ENCODE measurements at places on chromosomes 12 and 14.

DNA sequence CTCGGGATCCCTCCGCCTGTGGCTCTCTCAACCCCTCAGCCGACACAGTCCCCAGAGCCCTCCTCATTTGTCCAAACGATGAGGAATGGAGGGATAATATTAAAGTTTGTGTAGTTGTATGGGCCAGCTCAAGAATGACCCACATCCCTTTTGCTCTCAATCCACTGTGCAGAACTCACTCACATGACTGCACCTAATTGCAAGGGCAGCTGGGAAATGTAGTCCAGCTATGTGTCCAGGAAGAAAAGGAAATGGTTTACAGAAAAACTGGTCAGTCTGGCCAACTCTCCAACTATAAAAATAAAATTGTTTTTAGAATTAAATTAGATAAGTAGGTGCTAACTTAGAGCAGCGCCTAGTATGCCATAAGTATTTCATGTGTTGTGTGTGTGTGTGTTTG is 66.6 kb downstream of the GALNT8 start:
- no peak for DNase-seq

DNA sequence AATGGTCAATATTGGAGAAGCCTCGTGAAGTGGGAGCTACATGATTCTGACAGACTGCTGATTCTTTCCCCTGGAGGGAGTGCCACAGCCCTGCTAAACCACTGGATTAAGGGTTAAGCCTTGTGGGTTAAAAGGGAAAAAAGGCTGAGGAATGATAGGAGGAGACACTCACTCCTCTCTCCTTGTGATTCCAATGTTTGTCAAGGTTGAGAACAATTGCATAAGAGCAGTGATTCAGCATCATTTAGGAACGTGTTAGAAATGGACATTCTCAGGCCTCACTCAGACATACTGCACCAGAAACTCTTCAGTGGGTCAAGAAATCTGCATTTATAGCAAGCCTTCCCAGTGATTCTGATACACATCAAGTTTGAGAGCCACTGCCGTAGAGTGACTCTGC is 87.8 kb upstream of the GZMB start:
- no peak for DNase-seq

- DNase-seq = peak; percentile 68
These were observed 10.3 kb downstream of the EXOC3L4 start for GRCh38 chr14:103104654-103105452.

DNA sequence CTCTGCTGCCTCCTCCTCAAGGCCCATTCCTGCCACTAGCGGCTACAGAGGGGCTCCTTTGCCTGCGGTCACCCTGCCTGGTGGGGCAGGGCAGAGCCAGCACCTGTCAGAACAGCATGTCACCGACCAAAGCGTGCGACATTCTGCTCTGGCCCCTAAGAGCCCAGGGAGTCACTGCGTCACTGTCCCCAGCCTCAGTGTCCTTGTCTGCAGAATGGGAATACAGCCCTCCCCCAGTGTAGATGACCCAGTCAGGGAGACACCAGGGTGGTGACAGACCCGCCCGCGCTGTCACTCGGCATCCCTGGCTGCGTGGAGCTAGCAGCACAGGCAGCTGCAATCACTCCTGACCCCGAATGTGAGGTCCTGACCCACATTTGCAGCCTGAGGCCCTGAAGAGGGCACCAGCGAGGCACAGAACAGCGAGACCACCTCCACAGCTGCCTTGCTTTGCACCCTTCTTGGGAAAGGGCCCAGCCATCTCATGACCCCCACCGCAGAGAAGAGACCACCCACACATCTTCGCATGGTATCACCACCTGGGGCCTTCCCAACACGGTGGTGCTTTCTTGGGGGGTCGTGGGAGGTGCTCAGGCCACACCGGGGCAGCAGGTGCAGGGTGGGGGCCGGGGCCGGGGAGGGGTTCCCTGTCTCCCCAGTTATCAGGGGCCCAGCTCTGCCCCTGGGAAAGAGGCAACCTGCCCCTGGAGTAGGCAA is 2.5 kb downstream of the AHNAK2 start:
- no peak for DNase-seq

DNA sequence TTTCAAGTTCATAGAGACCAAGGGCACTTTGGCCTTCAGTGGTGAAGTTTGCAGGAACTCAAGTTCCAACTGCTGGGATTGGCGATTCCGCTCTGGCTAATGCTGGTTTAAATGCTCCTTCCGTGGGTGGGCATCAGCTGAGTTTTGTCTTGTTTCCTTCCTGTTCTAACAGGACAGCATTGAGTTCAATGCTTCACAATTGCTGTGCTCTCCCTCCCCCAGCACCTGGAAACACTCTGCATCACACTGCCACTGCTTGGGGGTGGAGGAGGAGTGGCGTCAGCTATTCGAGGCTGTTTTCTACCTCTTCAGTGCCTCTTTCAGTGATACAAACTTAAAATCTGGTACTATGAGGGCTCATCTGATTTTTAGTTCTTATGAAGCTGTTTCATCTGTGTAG is 634.9 kb downstream of the FSCB start:
- DNase-seq = no peak

- DNase-seq = no peak
These were observed 31.6 kb downstream of the PPP1R36 start for GRCh38 chr14:64581363-64581762.

GRCh38 chr14:77124345-77125280 is 17.0 kb downstream of the ZDHHC22 start:
- peak; percentile 58 for DNase-seq

DNA sequence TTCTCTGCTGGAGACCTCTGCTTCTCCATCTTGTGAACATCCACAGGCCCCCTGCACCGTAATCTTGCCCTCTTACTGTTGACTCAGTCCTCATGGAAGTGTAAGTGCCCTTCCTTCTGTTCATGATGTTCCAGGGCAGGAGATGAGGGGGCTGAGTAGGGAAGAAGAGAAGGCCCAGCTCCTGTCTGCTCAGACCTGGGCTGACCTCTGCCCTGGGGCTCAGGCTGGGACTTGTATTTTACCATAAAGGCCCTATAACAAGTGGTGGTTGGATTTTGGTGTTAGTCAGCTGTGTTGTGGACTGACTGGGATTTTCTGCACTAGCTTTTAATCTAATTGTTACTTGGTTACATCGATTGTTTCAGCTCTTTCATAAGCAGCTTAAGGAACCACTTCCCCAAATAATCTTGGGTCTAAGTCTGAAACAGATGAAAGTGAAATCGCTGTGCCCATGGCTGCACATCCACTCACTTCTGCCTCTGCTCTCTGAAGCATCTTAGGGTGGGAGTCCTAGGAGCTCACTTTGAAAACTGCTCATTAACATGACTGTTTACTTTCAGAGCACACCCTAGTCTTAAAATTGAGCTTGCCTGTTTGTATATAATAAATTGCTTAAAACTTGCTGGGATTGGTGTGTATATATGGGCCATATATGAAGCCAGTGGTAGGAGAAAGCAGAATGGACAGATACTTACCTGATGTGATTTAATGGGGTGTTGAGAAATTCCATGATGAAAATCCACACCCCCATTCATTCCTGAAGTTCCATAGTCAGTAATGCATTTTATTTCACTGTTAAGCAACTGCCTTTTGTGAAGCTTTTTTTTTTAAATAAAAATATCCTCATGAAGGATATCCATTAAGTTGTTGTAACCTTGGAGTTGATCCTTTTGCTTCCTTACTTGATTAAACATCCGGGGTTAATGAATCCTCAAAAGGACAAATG is 17.7 kb downstream of the C12orf71 start:
- DNase-seq = no peak

GRCh38 chr14:100381395-100382105 is 58.4 kb downstream of the SLC25A47 start:
- DNase-seq = no peak

GRCh38 chr14:24948261-24948847 is 101.6 kb downstream of the STXBP6 start:
- DNase-seq = no peak

DNA sequence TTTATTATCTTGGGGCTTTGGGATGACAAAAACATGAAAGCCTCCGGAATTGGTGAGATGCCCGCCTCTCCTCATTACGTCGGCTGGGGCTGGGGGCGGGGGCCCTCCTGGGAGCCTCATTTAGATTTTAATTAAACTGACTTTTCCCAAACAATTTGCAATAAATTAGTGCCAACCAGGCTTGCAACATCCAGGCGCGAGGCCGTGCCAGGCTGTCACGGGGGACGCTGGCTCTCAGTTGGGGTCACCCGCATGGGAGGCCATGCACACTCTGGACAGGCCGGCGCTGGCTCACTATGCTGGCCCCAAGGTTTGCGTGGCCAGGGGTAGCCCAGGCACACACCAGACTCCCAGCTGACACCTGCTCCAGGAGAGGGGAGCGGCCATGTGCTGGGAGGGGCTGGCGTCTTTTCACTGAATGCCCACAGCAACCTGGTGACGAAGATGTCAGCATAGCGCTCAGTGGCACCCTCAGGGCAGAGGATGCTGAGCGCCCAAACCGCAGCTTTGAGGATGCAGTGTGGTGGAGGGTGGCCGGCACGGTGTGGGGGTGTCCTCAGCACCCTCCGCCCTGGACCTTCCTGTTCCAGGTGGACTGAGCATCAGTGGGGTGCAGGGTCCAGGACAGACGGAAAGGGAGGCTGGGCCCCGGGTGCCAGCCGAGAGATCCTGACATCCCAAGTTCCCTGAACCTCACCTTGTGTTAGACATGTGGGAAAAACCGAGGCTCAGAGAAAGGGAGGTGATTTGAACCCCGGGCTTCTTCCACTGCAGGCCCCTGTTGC is 190.8 kb upstream of the C14orf180 start:
- peak; percentile 37 for DNase-seq

- DNase-seq = peak; percentile 46
These were observed 10.6 kb upstream of the MAP4K5 start for GRCh38 chr14:50542941-50543418.

DNA sequence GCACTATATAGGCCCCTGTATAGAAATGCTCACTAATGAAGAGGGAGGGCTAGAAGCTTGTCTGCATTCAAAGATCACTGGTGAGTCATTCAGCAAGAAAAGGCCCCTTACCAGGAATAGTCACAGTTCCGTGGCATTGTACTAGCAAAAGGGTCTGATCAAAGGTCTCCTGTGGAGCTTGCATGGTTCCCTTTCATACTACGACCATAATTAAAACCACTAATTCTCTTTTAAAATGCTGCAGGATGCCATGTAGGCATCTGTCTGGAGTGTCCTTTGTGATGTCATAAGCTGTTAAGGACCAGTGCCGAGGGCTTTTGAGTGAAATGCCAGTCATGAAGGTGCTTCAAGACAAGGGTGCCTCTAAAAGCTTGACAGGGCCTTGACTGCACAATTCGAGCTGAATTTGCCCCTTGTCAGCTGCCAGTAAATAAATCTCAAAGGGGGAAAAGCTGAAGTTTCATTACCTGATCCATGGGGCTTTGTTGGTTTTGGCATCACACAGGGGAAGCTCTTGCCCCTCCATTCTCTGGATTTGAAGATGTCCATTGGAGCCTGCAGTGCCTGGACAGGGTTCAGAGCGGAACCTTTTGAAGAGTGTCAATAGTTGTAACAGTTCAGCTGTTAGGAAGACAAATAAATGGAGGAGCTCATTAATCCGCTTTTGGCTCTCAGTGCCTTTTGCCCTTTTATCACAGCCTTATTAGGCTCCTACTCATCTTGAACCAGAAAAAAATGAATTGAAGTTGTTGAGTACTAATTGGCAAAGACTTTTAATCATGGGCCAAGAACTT is 69.1 kb downstream of the TMEM260 start:
- DNase-seq = no peak

- peak; percentile 81 for DNase-seq
These were observed 123.0 kb upstream of the PZP start for GRCh38 chr12:9331218-9331626.

DNA sequence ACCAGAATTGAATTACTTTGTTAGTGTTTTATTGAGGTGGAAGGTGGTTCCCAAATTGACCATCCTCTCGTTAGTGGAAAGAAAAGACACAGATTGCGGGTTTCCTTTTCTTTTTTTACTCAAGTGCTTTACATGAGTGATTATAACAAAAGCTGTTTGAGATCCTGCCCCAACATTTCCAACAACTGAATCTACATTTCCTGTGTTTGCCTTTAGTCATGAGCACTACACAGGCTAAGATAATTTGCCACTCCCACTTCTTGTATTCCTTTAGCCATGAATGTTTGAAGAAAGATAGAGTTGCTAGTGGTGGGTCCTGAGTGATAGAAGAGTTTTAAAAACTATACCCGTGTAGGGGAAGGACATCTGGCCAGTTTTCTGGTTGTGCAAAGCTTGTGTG is 16.0 kb downstream of the RERGL start:
- DNase-seq = no peak

DNA sequence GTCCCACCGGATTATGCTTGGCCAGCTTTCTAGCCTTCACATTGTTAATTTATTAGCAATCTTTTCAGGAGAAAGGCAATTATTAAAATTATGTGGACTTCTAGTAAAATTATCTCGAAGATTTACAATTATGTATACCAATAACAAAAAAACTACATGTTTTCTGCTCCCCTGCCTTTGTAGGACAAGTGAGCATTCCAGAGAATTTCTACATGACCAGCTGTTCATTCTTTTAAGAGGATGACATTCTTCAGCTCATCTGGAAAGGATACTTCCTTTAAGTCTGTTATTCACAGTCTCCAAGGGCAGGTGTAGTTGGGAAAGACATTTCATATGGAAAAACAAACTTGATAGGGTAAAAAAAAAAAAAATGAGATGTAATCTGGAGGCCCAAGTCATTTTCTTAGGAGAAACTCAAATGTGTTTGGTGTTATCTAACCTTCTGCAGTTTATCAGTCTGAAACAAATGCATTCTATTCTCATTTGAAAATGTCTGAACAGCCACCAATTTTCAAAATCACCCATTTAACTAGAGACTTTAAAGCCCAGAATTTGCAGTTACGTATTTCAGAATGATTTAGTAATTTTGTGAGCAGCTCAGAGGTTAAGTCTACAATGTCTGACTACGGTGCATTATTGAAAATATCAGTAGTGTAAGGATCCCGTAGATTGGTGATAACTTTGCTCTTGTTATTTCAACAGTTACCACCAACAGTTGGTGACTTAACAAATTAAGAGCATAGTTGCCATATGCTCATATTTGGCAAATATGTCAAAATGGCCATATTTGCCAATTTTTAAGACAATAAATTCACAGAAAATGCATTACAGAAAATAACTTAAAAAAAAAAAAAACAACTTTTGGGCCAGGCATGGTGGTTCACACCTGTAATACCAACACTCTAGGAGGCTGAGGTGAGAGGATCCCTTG is 1.8 kb upstream of the PHLDA1 start:
- no peak for DNase-seq

- no peak for DNase-seq
These were observed 200.5 kb downstream of the STXBP6 start for GRCh38 chr14:24849471-24849870.

GRCh38 chr12:119320678-119321077 is 13.9 kb upstream of the CCDC60 start:
- no peak for DNase-seq

DNA sequence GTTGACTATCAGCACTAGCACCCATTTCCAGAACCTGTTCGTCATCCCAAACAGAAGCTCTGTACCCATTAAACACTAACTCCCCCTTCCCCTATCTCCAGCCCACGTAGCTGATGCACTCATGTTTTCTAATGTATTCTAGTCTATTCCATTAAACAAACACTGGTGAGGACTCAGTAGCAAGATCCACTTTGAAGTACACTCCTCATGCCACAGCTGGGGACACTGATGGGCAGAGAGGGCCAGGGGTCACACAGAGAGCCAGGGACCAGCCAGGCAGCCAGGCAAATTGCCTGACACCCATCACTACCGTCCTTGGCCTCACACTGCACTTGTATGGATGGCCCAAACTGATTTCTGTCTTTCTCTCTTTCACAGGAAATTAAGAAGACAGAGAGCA is 269.9 kb upstream of the DIO3 start:
- DNase-seq = no peak

Measured in activated CD8-positive, alpha-beta memory T cell treated with anti-CD3 and anti-CD28 coated beads, Interleukin-2, amount 10 ng/mL, durations not matched to agents 7 days and 5 days (primary cell).